Stimulated activated CD8-positive, alpha-beta memory T cell treated with anti-CD3 and anti-CD28 coated beads, Interleukin-2, amount 100 ng/mL, for 1 hour (primary cell): ENCODE measurements at places on chromosomes 13 and 19.

DNA sequence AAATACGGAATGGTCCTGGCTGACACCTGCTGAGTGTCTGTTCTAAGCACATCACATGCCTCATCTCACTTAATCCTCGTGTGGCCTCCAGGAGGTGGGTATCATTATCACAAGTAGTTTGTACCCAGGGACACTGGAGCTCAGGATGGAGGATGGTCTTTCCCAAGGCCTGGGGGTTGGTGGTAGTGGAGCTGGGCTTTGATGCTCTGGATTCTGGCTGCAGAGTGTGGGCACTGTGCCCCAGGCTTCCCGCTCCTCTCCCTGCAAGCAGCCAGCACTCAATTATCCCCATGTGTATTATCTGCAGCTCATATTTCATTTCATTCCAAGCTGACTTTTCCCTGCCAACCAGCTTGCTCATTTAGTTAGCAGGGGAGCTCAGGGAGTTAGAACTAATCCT lies 52.1 kb downstream of the SIAH3 start:
- no peak for DNase-seq

DNA sequence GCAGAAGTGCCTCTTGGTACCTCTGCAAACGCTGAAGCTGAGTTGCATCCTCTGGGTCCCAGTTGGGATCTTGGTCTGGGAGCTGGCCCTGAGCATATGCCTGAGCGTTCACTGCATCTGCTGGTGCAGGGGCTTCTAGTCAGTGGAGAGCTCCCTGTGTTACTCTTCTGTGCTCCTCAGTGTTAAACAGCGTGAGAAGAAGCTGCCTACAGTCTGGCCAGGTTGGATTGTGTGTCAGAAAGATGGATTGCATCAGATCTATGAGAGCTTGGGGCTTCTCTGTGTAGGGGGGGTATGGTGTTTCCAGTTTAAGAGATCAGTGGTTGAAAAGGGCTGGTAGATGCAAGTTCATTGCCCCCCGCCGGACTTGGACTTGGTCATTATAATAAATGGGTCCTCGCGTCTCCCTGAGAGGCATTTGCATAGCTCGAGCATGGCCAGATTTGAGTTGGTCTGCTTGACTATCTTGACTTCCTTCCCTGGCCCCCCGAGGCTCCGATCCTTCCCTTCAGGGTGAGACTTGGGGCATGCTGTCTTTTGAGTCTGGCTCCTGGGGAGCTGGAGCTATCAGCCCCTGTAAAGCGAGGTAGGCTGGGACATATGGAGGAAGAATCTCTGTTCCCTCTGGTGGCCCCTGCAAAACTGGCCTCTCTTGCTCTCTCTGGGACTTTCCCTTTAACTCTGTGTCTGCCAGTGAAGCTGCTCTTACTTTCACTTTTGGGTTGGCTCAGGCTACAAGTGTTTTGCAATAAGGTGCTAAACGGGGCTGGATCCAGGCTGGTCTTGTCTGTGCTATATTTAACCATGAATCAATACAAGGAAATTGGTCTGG lies 52.9 kb downstream of the OR10H4 start:
- DNase-seq, result no peak

DNA sequence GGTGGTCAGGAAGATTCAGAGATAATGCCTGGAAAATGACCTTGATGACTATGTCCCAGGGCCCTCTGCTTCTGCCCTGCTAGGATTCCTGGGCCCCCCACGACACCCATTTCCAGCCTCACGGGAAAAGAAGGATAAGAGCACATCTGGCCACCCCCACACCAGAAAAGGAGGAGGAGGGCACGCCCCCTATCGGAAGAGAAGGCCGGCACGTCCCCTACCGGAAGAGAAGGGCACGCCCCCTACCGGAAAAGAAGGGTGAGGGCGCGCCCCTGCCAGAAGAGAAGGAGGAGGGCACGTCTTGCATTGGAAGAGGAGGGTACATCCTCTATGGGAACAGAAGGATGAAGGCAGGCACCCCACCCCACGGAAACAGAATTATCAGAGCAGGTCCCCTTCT lies 84.3 kb downstream of the IER2 start:
- peak; percentile 39 for DNase-seq

DNA sequence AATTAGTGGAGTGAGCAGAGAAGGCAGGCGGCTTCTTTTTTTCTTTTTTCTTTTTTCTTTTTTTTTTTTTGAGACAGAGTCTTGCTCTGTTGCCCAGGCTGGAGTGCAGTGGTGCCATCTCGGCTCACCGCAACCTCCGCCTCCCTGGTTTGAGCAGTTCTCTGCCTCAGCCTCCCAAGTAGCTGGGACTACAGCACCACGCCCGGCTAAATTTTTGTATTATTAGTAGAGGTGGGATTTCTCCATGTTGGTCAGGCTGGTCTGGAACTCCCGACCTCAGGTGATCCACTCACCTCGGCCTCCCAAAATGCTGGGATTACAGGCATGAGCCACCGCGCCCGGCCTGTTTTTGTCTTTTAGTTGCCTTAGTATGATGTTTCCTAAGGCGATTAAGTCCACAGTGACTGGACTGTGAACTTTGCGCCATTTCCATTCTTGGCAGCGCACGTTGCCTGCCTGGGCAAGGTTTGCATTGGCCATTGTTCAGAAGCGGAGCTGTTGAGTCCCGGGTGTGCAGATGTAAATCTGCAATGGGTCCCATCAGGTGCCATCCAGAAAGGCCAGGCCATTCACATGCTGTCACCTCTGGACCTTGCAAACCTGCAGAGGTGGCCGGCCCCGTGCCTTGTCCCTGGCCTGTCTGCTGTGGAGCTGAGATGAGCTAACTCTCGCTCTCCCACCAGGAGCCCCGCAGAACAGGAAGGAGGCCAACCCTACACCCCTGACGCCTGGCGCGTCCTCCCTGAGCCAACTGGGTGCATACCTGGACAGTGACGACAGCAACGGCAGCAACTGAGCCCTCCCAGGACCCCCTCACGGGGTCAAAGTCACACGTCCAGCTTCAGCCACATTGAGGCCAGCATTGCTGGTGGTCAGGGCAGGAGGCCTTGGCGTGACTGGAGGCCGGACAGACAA lies 10.9 kb upstream of the SHD start:
- DNase-seq, result no peak

GRCh38 chr13:78323040-78323439 lies 280.3 kb downstream of the POU4F1 start:
- no peak for DNase-seq

- DNase-seq, result no peak
These were observed 16.6 kb upstream of the SLC25A30 start for GRCh38 chr13:45434556-45435371.

DNA sequence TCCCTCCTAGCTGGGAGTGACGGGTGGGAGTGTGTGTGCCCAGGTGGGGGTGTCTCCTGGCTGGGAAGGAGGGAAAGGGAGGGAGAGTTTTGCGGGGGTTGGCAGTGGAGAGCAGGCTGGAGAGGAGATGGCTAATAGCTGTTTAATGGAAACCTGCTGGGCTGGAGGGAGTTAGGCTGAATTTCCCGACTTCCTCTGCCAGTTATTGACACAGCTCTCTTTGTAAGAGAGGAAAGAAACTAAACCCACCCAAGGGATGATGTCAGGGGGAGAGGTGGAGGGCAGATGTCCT lies 10.2 kb upstream of the ILF3 start:
- DNase-seq, result no peak

DNA sequence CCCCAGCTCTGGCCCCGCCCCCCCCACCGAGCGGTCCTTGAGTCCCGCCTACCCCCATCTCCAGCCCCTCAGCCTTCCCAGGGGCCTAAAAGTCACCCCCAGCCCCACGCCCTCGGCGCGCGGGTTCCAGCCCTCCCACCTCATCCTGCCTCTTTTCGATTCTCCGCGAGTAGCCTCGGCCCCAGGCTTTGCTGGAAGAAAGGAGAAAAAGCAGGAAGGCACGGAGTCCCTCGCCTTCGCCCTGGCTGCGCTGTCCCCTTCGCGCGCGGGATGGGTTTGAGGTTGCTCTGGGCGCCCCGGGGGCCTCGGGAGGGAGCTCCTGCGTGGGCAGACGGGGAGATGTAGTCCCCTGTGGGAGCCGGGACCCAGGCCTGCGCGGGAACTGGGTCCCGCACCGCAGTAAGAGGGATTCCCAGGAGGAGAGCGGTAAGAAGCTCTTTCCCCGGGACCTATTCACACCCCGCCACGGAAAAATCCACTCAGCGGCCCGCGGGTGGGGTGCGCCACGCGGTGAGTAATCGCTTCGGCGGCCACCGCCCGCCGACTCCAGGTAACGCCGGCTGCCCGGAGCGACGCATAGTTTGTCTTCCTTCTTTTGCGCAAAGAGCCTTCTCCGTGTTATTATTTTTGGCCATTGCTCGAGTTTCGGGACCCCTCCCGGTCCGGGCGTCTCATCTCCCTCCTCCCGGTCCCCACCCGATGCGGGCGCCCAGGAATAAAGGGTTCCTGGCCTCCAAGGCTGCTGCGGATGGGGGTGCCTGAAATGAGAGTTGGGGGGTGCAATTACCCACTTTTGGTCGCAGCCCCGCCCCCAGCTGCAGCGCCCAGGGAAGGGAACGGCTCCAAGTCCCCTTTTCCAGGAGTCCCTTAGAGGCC lies 865 bp upstream of the CRLF1 start:
- DNase-seq, result no peak

- DNase-seq, result no peak
These were observed 69.9 kb upstream of the RAP2A start for GRCh38 chr13:97364031-97364430.

- no peak for DNase-seq
These were observed 74.3 kb upstream of the ATP12A start for GRCh38 chr13:24605923-24606372.

DNA sequence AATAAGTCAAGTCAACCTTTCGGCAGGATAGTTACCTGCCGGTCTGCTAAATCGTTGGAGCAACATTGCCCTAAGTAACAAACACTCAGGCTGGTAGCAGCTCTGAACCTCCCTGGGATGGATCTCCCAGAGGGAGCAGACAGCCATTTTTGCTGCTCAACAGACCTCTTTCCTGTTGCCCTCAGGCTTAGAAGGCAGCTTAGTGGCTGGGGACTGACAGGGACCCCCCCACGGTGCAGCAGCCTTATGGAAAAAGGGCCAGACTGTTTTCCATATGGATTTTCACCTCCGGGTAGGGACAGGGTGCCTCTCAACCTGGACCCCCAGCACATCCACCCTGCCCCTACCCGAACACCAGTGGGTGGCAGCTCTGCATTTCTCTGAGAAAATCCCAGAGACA lies 49.7 kb downstream of the UBL3 start:
- no peak for DNase-seq

GRCh38 chr13:75299913-75300862 lies 181.8 kb downstream of the TBC1D4 start:
- DNase-seq, result no peak

DNA sequence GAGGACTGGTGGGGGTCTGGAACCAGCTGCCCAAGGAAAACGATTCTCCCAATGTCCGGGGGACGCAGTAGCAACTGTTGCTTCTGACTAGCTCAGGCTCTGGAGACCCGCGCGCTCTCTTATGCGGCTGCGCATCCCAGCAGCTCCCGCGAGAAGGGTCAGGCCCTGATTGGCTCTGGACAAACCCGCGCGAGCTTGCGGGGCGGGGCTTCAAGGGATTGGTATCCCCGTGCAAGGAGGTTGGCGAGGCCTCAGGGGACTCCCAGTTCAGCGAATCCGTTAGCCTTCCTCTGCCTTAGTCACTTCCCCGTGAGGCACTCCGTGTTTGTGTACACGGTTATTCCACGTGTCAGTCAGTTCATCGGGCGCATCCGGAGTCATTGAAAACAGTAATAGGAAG lies 20.2 kb downstream of the SIGLECL1 start:
- no peak for DNase-seq

DNA sequence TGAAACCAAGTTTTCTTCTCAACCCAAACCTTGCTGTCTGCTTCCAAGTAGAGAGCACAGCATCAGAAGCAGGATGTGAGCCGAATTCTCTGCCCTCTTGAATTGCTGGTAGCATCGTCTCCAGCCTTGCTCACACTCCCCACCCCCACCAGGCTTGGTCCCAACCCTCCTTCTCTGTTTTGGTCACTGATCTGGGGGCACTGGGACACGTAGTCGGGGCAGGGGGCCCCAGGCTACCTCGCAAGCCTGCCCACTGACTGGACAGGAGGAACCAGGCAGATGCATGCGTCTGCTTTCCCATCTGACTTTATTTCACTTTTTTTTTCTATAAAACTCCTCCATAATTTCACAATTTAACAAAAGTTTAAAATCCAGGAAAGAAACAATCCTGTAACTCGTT lies 69.7 kb downstream of the MLLT1 start:
- DNase-seq, result no peak

GRCh38 chr13:66546534-66547379 lies 683.4 kb downstream of the PCDH9 start:
- DNase-seq, result no peak

- DNase-seq, result no peak
These were observed 15.5 kb downstream of the IRGC start for GRCh38 chr19:43731346-43731745.

- no peak for DNase-seq
These were observed 396.9 kb upstream of the SLITRK5 start for GRCh38 chr13:87274209-87274819.
